ENCODE measurements at places on chromosomes 6 and 20.
A peak's percentile ranks its signal among the peaks of the same experiment; 100 is the strongest.

DNA sequence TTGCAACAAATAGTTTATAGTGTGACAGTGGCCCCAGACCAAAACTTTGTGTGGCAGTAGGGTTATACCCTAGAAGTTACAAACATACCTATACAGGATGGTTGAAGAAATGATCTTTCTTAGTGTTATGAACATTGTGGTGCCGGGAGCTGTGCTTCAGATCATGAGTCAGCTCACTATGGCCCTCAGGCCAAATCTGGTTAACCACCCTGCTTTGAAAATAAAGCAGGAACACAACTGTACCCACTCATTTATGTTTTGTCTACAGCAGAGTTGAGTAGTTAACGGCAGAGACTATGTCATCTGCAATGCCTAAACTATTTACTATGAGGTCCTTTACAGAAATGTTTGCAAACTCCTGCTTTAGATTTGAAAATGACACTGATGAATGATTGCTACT lies 24.3 kb downstream of the AKAP7 start:
- no peak for DNase-seq

DNA sequence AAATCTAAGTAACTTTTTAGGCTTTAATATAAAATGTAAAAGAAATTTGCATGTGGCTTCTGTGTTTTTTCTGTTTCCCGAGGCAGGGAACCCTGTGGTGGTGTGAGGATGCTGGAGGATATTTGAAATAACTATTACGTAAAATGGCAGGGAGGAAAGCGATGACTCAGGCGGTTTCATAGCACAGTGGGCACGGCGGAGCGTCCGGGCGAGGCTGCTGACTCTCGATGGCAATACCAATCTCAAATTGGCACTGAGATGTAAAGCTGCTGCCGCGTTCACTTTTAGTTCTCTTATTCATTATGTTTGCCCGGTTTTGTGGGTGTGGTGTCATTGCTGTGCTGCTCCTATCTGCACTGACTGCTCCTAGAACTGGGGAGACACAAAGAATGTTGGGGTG lies 254.3 kb downstream of the THBS2 start:
- no peak for DNase-seq

GRCh38 chr6:155216312-155217046 lies 47.3 kb upstream of the CLDN20 start:
- no peak for DNase-seq

- DNase-seq: no peak
Observed at GRCh38 chr20:53445321-53445731, 148.3 kb downstream of the ZNF217 start.

GRCh38 chr6:16483315-16483875 lies 245.0 kb downstream of the GMPR start:
- DNase-seq: peak; percentile 29

GRCh38 chr6:116672306-116672705 lies 3.7 kb upstream of the ZUP1 start:
- no peak for DNase-seq
